CD4-positive, alpha-beta T cell treated with Interleukin-15 for 4 hours (primary cell): ENCODE measurements at places on chromosomes 3 and 15.

DNA sequence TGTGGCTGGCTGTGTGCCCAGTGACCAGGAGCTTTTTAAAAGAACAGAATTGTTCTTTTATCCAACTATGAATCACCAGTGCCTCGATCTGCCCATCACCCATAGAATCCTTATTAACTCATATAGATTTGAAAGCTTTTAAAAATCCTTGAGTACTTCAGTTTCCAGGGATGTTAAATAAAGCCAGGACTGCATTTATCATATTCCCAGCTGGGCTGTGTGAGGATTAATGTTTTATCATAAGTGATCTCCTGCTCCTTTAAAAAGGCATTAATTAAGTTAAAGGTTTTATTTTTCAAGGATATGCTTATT lies 234.0 kb downstream of the MYRIP start:
- DNase-seq: no peak

DNA sequence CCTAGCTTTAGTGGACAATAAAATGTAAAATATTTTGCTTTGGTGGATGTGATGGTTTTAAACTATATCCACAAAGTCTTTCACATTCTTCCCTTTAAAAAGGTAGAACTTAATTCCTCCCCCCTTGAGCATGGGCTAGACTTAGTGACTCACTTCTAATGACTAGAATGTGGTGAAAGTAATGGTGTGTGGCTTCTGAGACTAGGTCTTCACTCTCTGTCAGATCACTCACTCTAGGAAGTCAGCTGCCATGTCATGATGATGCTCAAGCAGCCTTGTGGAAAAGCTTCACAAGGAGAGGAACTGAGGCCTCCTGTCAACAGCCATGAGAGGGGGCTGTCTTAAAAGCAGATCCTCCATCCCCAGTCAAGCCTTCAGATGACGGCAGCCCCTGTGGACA lies 4.2 kb downstream of the LRRC2 start:
- no peak for DNase-seq

- DNase-seq: no peak
Measured at GRCh38 chr15:25789211-25789610, 73.9 kb downstream of the ATP10A start.

DNA sequence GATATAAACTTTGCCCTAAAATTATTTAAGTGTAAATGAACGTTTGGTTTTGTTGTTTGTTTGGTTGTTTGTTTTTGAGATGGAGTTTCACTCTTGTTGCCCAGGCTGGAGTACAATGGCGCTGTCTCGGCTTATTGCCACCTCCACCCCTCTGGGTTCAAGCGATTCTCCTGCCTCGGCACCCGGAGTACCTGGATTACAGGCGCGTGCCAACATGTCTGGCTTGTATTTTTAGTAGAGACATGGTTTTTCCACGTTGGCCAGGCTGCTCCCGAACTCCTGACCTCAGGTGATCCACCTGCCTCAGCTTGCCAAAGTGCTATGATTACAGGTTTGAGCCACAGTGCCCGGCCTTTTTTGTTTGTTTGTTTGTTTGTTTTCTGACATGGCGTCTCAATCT lies 87.9 kb upstream of the CHD2 start:
- DNase-seq: no peak

GRCh38 chr15:25687276-25687675 lies 175.9 kb downstream of the ATP10A start:
- DNase-seq: no peak

DNA sequence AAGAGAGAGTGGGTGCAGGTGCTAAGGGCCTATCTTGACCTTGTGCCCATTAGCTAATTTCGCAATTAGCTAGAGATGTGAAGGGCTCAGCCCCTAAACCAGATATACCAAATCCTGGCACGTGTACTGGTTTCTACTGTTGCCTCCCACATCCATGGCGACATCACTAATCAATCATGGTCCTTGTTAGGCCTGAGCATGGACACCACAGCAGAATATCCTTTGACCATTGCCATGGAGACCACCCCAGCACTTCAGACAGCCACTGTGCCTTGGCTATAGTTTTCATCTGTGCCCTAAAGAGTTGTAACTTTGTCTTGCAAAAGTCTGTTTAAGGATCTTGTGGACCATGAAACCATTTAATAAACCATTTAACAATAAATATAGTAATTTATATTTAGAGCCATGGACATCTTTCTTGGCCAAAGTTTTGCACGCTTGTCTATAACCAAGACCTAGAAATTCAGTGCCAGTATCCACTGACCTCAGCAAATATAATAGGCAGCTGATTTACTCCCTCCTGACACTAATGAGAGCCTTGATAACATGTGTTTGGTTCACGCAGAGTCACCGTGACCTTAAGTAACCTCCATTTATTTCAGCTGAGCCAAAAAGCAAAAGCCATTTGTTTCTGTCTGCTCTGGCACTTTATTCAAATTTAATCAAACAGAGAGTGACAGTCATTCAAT lies 43.4 kb downstream of the COLQ start:
- DNase-seq: no peak

- no peak for DNase-seq
Measured at GRCh38 chr3:19937459-19938294, 3.7 kb upstream of the EFHB start.

DNA sequence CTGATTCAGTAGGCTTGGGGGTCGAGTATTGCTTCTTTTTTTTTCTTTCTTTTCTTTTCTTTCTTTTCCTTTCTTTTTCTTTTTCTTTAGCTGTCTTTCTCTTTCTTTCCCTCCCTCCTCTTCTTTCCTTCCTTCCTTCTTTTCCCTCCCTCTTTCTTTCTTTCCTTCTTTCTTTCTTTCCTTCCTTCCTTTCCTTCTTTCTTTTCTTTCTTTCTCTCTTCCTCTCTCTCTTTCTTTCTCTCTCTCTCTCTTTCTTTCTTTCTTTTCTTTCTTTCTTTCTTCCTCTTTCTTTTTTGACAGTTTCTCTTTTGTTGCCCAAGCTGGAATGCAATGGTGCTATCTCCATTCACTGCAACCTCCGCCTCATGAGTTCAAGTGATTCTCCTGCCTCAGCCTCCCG lies 36.0 kb downstream of the TM4SF4 start:
- no peak for DNase-seq

DNA sequence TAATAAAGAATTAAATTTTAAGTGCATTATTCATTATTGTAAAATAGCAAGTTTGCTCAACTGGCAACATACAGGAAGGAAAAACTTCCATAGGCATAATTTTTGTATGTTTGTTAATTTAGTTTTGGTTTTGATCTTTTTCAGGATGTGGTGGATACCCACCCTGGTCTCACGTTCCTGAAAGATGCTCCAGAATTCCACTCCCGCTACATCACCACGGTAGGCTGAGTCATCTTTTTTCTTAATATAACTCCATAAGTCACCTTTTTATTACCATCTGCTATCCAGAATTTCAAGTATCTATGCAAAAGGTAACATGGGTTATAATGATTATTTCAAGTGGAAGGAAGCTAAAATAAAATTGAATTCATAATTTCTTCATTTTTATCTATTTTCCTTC lies 104.8 kb downstream of the PPP2R3A start:
- no peak for DNase-seq

DNA sequence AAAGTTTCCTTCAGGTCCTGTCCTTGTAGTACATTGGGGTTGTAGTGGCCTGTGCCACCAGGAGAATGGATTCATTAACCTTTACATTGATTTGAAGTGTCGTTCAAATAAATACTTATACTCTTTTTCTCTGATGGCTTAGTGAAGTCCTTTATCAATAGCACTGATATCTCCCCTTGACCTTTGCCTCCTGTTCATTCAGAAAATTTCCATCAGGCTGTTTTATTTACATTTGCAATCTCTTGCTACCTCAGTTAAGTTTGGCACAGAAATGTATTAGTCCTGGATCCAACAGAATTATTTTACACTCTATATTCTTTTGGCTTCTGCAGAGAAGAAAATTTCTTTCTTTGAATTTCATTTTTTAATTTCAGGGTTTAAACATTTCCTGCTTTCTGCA lies 497.0 kb downstream of the RBMS3 start:
- no peak for DNase-seq

DNA sequence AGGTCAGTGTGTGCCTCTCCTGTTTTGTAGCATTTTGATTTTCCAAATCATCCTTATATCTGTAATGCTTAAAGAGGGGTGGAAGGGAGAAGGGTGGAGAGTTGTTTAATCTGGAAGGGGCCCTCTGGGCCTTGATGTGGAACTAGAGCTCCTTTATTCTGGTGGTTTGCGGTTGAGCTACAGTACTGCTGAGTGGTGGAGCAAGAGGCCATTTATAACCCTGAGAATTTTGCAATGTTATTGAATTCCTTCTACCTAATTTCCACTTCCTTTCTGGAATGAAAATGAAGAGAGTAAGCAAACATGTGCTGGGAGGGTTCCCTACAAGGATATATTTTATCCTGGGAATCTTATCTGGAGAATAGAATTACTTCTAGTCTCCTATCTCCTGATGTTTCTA lies 35.3 kb upstream of the TUBGCP5 start:
- DNase-seq: no peak

DNA sequence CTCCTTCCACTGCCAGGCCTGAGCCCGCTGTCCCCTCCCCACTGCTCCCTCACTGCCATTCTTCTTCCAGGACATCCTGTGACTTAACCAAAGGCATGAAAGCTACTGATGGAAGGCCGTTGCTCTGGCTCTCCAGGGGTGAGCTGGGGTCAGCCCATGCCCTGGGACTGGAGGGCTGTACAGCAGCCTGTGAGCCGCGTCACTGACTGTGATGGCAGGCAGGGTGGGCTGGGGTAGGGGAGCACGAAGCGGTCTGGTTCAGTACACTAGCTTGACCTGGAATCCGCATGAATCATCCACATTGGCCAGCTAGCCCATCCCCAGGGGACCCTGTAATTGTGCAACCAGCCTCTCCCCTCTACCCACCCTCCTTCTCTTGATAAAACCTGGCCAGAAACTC lies 30.8 kb downstream of the CORO2B start:
- DNase-seq: no peak

GRCh38 chr3:159761848-159762635 lies 226.6 kb upstream of the IL12A start:
- no peak for DNase-seq

DNA sequence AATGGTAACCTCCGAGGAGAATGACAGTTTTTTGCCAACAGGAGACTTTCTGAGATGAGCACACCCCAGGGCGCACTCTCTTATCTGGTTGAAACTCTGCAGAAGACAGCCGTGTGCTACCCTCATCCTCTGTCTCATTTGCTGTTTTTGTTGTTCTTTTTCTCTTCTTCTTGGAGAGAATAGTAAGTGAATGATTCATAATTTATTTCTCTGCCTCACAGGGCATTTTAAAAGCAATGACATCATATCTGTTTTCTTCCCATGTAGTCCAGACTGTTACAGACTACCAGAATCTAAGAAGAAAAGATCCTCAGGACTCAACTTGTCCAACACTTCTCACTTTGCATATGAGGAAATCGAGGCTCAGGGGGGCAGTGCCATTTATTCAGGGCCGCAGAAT lies 771.1 kb upstream of the GRM7 start:
- DNase-seq: no peak

DNA sequence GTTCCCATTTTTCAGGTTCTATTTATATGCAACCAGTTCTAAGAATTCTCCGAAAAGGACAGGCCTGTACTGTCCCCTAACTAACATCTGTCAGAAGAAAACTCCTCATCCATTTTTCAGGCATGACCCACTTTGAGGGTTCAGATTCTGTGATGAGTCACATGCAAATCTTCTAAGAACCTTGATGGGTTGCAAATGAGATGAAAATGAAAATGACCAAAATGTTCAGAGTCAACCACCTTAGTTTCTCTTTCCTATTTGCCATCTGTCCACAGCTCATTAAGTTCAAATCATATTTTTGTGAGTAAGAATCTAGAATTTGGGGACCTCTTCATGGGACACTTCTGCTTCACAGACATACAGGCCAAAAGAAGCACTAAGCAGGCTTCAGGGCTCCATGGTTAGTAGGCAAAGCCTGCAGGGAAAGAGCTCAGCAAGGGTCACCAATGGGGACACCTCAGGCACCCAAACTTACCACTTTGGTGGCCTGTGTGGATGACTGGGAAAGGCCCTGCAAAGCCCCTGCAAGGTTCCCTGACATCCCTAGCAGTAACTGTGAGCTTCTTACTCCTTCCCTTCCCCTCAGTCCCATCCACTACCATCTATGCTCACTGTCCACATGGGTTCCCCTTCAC lies 122.0 kb downstream of the WDR76 start:
- no peak for DNase-seq

DNA sequence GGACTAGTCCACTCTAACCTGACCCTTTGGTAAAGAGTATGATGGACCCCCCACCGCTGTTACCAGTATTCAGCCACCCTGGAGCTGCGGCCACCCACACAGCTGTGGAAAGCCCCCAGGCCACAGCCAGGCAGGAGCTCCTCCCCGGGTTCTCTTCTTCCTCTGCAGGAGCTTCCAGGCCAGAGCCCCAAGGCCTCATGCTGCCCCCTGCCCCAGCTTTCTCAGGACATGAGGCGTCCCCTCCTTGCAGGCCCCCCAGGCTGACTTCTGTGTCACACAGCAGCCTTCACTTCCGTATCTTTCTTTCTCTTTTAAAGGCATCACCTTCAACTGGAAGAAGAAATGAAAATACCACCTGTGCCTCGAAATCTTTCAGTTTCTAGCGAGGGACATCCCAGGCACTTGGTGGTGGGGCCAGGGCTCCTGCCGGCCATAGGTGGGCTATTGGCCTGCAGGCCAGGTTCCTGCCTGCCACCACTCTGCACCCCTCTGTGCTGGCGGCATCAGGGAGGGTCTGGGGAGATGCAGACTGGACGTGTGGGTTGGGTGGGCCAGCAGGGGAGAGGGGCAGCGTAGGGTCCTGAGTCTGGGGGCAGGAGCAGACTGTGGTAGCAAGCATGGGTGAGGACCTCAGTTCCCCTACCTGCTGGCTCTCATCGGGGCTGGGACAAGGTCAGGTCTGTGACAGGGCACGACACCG lies 19.9 kb downstream of the KLF13 start:
- DNase-seq: no peak

GRCh38 chr3:115633467-115633866 lies 10.2 kb downstream of the GAP43 start:
- DNase-seq: no peak

GRCh38 chr3:13142552-13143380 lies 69.5 kb upstream of the IQSEC1 start:
- no peak for DNase-seq

DNA sequence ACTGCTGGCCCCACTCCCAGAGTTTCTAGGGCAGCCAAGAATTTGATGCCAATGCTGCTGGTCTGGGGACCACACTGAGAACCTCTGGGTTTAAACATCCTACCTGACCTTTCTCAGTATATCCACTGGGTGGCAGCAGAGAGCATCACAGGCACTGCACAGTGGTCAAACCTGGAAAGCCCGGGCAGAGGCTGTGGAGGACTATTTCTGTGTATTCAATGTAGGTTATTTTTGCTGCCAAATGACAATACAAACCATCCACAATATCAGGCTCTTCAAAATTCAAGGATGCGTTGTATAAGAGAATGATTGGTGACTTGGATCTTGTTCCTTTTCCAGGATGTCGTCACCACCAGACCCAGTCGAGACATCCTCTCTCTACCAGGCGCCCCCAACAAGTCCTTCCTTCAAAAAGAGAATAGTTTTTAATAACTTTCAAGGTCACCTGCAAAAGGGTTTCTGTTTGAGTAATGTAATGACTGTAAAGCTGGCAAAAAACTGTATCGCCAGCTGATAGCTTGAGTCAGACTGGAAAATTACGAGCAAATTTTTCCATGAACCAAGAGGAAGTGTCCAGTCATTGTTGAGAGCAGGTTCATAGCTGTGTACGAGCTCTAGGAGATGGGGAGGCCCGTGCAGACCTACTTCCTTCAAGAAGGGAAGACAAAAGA lies 30.5 kb upstream of the MYZAP start:
- peak; percentile 72 for DNase-seq

GRCh38 chr15:25238126-25238525 lies 200.7 kb downstream of the UBE3A start:
- no peak for DNase-seq
